Eye (tissue), 1 donor: ENCODE measurements at places on chromosomes 2 and 18.
A peak's percentile ranks its signal among the peaks of the same experiment; 100 is the strongest.

- DNase-seq, result no peak
Observed at GRCh38 chr18:48547531-48547981, 8.7 kb downstream of the CTIF start.

GRCh38 chr2:17191223-17191622, 327.0 kb downstream of the RAD51AP2 start:
- no peak for DNase-seq

GRCh38 chr2:59703796-59704195, 849.7 kb downstream of the BCL11A start:
- no peak for DNase-seq

DNA sequence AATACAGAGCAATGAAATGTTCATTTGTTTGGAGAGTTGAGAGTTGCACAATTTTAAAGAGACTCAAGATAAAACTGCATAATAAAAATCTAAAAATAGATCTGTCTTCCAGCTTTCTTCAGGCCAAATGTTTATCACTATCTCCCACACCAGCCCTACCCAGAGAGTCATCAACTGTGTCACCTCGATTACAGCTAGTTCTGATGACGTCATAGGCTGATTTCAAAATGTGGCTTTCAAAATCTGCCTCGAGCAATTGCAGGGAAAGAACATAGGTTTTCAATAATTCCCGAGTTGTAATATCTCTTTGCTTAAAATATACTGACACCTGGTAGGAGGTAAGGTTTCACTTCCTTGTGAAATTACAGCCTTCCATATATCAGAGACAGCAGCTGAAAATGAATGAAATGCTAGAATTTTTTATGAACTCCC, 677.6 kb upstream of the ID2 start:
- peak; percentile 52 for DNase-seq

DNA sequence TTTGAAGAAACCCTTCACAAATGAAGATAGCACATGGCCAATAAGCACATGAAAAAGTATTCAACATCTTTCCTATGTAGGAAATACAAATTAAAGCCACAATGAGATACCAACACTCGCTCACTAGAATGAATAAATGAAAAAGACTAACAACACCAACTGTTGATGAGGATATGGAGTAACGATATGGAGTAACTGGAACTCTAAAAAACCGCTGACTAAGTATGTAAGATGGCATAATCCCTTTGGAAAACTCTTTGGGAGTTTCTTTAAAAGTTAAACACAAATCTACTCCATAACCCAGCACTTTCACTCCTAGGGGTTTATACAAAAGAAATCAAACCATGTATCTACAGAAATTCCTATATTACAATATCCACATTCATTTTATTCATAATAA, 220.5 kb downstream of the AFF3 start:
- DNase-seq, result no peak

GRCh38 chr2:60984720-60985119, 32.8 kb upstream of the PEX13 start:
- no peak for DNase-seq

DNA sequence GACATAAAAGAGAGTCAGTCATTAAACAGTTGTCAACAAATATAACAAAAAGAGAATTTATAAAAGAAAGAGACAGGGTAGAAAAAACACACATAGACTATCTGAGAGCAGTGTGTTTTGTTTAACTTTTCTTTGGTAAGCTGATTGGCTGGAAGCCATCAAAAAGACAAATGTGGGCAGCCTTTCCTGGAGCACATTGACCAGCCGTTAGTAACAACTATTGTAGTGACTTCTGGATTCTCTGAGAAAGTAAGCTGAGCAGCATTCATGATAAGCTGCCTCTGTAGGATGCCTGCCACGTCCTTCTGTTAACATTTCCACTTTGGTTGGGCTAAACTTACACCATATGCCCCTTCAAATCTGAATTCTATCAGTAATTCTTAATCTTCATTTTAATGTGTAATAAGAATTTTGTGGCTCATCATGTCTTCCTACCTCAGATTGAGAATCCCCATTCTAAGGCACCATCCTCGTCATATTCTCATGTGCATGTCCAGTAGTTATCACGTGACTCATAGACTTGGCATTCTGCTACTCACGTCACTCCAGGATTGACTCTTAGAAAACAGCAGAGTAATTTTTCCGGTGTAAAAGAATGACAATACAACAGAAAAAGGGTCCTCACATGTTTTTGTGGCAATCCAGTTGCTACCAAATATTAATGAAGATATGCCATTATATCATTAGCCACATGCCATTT, 43.4 kb upstream of the DNAJC10 start:
- DNase-seq, result no peak

GRCh38 chr2:195252018-195252417, 405.0 kb upstream of the SLC39A10 start:
- DNase-seq, result no peak

GRCh38 chr2:231063347-231063746, 6.7 kb downstream of the PSMD1 start:
- DNase-seq, result no peak

- no peak for DNase-seq
Observed at GRCh38 chr18:5951515-5952091, 56.3 kb upstream of the TMEM200C start.

DNA sequence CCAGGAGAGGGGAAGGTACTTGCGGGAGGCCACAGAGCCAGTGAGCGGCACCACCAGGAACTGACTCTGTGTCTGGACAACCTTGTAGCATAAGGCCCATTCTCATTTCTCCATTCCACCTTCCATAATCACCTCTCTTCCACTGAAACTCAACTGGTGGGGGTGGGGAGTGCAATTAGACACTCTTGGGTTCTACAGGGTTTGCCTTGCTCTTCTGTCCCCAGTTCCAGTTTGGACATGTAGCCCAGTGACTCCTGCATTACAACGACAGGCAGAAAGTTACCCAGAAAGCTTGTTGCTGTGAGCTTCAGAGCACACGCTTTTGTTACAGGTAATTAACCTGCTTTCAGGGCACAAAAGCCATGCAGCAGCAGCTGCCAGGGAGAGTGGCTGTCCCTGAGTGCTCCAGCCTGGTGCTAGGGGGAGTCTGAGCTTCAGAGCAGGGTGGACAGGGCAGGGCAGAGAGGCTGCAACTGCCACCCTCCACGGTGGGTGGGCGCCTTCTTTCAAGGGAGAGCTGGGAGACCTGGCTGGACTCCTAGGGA, 65.2 kb downstream of the COPS8 start:
- DNase-seq, result no peak

GRCh38 chr2:68190991-68191731, 33.5 kb downstream of the PNO1 start:
- no peak for DNase-seq

DNA sequence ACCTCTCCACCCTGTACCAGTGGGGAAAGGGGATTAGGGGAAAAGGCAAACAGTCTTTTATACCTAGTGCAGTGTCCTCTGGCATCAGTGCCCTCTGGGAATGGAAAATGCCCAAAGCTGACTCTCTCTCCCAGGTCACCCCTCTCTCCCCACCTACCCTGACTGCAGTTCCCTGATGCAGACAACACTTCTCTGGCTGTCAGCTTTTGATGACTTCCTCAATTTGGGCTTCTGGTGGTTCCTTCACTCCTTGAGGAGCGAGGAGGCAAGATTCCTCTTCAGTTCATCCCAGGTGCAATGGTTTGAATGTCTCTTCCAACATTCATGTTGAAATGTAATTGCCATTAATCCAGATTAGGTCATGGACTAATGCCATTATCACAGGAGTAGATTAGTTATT, 19.7 kb upstream of the PPM1B start:
- DNase-seq, result no peak

GRCh38 chr2:78779761-78780160, 245.7 kb upstream of the REG3G start:
- peak; percentile 13 for DNase-seq
